ENCODE measurements at places on chromosomes 2 and 18.

GRCh38 chr2:63589148-63589958 lies 590 bp downstream of the MDH1 start:
- no peak for DNase-seq

DNA sequence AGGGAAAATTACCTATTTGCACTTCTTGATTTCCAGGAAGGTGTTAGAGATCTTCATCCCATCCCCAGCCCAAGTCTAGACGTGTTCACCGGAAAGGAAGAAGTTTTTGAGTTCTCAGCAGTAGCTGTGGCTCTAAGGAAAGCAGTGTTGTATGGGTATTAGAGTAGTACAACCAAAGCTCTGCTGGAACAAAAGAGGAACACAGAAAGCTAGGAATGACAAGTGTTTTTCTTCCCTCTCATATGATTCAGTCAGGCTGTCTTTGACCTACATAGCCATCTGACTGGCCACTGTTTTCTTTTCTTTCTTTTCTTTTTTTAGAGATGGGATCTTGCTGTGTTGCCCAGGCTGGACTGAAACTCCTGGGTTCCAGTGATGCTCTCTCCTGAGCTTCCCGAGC lies 82.7 kb upstream of the SLC39A10 start:
- DNase-seq, result no peak

DNA sequence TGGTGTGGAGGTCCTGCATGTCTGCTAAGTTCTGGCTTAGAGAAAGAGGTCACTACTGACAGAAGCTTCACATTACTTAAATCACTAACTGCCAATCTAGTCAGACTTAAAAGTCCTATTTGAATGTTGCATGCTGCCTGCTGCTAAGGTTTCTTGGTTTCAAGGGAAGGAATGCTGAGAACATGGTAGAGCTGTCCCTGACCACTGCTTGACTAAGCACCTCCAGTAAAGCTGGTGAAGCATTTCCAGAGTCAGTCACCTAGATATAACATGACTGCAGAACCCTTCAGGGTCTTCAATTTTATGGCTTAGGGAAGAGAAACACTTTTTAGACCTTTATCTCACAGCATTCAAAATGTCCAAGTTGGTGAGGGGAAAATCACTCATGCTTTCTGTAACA lies 2178.3 kb upstream of the PIK3C3 start:
- no peak for DNase-seq

- peak; percentile 85 for DNase-seq
Measured at GRCh38 chr2:43226558-43226954, at the start of gene ZFP36L2. ZFP36L2 (minus strand) TSS chr2:43226606; CDS start chr2:43226315, 291 bp downstream.

DNA sequence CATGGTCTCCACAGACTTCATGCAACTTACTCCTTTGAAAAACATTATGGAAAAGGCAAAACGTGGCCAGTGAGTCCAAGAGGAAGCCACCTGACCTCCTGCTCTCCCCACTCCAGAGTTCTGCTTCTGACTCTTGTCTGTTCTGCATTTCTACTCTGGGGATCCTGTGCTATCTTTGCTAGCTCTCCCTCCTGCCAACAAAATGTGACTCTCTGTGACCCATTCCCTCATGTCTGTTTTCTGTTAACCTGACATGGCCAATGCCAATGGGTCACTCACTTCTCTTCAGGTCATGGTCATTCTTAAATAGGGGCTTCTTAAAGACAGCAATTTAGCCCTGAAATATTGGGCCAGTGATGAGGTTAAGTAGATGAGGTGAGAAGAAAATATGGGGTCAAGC lies 210.3 kb downstream of the CDH20 start:
- DNase-seq, result no peak

DNA sequence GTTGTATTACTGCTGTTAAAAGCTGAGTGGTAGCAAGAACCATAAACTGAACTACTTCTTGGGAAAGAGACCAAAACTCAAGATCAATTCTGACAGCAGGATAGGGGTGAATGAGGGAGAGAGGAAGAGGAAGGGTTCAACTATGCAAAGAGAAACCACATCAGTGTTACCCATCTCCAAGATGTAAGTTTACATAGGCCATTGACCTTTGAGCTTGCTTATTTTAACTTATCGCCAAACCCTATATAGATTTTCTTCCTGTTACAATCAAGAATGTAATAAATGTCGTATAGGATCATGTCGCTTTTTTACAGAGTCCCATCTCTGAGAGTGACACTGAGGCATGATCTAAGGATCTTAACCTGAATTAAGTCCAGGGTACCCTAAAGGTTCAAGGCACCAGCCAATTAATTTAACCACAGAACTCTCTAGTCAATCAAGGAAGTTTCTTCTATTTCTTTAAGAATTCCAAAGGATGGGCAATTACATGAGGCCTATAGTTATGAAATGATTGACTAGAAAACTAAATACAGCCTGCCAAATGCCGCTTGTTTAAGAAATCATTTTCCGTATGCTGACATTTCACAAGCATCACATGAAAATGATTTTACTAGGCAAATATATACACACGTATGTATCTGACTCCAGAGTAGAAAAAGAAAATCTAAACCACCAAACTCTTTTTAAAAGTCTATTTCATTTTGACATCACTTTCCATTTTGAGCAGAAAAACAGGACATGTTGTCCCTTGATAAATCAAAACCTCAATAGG lies 11.8 kb downstream of the RND3 start:
- no peak for DNase-seq

- DNase-seq, result no peak
Measured at GRCh38 chr2:96815326-96816126, 542 bp upstream of the CNNM3 start.

GRCh38 chr2:71925268-71926088 lies 222.2 kb downstream of the CYP26B1 start:
- DNase-seq, result no peak

- no peak for DNase-seq
Measured at GRCh38 chr2:159506202-159506601, 110.1 kb downstream of the BAZ2B start.

DNA sequence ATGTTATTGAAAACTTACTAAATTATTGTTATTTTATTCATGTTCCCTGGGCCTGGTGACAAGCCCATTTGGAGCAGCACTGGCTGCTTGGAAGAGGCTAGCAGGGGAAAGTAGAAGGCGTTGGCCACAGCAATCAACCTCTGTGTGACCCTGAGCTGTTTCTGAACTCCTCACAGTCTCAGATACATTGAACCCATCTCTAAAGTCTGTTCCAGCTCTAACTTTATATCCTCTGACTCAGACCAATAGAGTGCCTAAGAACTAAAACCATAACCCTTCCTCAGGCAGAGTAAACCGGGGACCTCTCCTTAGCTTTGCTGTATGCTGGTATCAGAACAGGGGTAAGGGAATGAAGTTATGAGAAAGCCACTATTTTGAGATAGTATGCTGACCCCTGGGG lies 96.4 kb upstream of the NOL4 start:
- DNase-seq, result no peak

DNA sequence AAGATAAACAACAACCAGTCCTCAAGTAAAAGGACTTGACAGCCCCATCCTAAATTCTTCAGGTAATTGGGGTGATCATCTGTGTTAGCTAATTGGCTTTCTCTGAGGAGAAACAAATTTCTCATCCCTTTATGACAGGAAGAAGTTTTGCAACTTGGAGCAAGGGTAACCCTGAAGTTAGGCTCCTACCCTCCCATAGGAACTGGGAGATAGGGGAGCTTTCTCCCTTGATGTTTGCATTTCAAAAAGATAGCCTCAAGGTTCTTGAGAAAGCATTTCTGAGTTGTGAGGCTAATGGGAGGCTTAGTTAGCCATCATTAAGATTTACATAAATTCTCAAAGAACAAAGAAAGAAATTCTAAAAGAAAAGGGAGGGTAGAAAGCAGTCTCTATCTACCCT lies 95.4 kb downstream of the MAP2 start:
- DNase-seq, result no peak

DNA sequence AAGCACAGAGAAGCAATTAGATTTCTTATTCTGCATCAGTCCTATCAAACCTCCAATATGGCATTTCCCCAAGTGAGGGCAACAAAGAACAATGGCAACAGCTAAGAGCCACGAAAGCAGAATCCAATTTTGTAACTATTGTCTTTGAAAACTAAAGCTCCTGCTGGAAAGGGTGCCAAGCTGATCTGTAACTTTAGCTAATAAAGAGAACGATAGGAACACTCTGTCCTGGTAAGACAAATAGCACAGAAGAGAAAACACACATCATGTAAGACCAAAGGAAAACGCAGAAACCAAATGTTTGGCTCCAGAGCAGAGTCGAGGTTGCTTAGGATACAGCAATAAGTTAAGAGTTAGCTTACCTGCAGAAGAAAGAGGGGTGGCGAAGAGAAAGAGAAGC lies 160.5 kb downstream of the STK39 start:
- DNase-seq, result no peak

DNA sequence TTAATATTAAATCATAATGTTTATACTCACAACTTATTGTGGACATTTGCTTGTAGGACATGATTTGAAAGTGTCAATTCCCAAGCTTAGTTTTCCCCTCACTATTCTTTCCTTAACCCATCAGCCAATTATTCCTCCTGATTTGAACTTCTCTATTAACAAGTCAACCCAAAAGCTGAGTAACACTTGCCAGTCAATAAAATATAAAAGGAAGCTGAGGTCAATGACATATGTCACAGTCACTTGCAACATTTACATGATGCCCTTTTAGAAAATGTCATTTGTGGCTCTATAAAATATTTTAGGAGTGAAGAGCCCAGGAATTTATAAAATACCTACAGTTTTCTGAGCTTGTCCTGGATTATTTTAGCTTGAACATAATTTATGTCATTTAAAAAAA lies 7.2 kb downstream of the CCDC68 start:
- no peak for DNase-seq

- DNase-seq, result no peak
Measured at GRCh38 chr2:222050981-222051380, 247.8 kb downstream of the PAX3 start.

DNA sequence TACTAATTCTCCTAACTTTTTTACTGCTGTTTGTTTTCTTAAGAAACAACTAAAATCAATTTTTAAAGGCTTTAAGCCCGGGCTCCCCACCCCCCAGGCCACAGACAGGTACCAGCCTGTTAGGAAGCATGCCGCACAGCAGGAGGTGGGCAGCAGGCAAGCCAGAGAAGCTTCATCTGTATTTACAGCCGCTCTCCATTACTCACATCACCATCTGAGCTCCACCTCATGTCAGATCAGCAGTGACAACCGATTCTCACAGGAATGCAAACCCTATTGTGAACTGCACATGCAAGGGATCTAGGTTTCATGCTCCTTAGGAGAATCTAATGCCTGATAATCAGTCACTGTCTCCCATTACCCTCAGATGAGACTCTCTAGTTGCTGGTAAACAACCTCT lies 517.0 kb downstream of the NRXN1 start:
- DNase-seq, result no peak

- no peak for DNase-seq
Measured at GRCh38 chr18:44741511-44741910, 60.8 kb downstream of the SETBP1 start.

DNA sequence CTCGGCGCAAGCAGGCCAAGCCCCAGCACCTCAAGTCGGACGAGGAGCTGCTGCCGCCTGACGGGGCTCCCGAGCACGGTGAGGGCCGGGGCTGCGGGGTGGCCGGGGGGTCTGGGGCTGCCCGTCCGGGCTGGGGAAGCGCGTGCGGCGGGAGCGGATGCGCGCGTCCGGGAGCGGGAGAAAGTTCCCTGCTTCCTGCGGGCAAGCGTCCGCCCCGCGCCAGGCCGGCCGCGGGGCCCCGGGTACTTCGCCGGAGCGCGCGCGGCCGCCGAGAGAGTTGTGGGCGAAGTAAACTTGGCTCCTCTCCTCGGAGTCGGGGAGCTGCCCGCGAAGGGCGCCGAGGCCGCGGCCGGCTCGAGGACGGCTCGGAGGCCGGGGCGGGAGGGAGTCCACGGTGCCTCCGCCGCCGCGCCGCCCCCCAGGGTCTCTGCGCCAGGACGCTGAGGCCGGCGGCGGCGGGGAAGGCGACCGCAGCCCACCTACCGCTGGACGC lies 707 bp downstream of the SALL3 start:
- no peak for DNase-seq

- DNase-seq, result no peak
Measured at GRCh38 chr2:11652553-11652952, 17.4 kb downstream of the NTSR2 start.

- DNase-seq, result no peak
Measured at GRCh38 chr18:76345901-76346300, 149.1 kb downstream of the ZNF516 start.

GRCh38 chr18:43720041-43720440 lies 442.8 kb upstream of the SYT4 start:
- no peak for DNase-seq

DNA sequence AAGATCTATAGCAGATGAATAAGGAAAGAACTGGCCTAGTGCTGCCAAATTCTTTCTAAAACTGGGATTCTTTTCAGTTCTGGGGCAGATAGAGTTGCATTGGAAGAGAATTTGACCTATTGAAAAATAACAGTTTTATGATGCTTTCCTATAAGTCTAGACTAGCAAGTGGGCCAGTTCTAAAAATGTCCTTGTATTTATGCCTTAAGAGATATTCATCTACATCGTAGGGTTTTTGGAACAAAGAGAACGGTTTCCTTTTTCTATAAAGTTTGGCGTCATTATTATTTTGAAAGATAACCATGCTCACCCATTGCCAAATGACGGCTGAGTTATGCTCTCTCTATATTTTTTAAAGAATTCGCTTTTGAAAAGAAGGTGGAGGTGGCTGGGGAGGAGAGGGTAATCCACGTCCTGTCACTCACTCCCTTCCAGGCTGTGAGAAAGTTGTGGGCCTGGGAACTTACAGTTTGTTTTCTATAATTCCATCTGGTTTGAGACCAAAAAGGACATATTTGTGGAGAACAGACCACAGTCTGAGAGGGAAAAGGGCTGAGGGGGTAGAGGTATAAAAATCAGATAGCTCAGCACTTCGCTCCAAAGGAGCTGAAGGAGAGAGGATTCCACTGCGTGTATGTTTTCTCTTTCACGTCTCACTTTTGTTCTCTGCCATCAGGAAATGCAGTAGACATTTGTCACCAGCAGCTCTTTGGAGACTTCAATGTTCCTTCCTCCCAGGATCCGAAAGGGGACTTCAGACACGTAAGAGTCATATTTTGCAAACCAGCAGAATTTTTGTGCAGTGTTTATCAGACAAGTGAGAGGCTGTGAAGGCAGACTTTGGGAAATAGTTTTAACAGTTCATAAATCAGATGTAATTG lies 281.9 kb upstream of the FN1 start:
- no peak for DNase-seq

DNA sequence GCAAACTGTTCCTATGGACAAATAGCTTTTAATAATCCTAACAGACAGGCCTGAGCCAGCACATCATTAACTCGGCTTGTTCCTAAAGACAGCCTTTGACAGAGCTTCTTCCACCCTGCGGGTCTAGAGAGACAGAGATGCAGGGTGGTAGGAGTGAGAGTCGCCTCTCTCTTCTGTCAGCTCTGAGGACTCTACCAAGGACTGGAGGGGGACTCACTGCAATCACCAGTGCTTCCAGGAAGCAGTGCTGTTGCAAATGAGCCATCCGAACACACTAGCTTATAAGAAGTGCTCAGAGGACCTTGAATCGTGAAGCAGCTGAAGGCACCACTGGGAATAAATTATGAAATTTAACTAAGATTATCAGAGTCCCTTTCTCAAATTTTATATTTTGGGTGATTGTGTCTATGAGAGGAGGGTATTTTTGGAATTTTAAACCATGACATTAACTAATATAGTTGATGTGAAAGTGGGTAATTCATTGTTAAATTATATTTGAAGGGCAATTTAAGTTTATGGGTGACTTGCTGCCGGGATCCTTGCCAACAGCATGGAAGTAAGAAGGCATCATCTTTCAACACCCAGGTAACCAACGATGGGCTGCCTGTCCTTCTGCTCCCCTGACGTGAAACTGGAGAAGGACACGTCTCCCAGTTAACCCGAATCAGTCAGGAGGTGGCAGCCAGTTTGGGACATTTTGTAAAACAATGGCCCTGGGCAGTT lies 43.6 kb upstream of the PXDN start:
- no peak for DNase-seq

- no peak for DNase-seq
Measured at GRCh38 chr18:22109535-22109934, 59.9 kb upstream of the GATA6 start.
